ACHN (cell line): ENCODE measurements at places on chromosomes 3 and 15.

- no peak for DNase-seq
These were observed 657.0 kb downstream of the TUSC7 start for GRCh38 chr3:117366574-117366973.

- DNase-seq, result no peak
These were observed 43.0 kb downstream of the ABHD5 start for GRCh38 chr3:43733459-43734384.

- DNase-seq, result no peak
These were observed 45.4 kb upstream of the TIPARP start for GRCh38 chr3:156628836-156629618.

DNA sequence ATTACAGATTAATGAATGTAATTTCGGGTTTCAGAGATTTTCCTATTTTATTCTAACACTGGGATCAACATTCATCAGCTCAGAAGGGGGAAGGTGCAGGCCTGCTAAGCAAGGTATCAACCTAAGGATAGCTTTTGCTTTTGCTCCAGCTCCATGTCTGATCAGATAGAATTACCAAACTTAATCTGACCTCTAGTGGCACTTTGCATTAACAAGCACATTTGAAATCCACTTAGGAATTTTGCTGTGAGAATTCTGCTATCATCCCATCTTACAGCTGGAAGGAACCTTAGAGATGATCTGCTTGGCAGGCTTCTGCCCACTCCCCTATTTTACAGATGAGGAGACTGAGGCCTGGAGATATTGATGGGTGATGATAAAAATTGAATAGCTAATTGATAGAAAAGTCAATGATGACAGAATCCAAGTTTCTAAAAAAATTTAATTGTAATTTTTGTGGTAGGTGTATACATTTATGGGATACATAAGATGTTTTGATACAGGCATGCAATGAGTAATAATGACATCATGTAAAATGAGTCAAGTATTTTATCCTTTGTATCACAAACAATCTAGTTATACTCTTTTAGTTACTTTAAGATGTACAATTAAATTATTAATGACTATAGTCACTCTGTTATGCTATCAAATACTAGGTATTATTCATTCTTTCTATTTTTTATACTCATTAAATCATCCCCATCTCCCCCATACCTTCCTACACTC, 209.2 kb upstream of the ZPLD1 start:
- peak; percentile 85 for DNase-seq

DNA sequence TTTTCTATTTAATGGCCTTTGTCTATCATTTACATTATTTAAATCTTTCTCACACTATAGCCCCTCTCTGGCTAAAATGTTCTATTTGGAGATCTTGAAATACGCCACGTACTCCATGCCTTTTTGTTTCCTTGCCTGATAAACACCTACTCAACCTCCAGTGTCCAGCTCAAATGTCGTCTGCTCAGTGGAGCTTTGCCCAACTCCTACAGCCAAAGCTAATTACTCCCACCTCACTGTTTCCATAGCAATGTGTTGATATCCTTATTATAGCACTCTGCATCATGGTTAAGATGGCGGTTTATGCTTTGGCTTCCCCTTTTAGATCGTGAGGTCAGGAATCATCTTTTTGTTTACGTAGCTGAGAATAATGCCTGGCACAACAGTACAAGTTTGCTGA, 55.9 kb downstream of the NGLY1 start:
- no peak for DNase-seq

- no peak for DNase-seq
These were observed 45.7 kb upstream of the MYZAP start for GRCh38 chr15:57545995-57546394.

- peak; percentile 44 for DNase-seq
These were observed 1.0 kb upstream of the ARIH1 start for GRCh38 chr15:72472992-72473610.

- DNase-seq, result no peak
These were observed 23.6 kb downstream of the MEGF11 start for GRCh38 chr15:66229790-66230465.

GRCh38 chr15:69415381-69415780, 1.2 kb downstream of the KIF23 start:
- no peak for DNase-seq

GRCh38 chr15:40096094-40096891, 12.4 kb downstream of the BMF start:
- DNase-seq, result no peak
